Right hindlimb (tissue), 1 donor: ENCODE measurements at places on chromosomes 2 and 18.

DNA sequence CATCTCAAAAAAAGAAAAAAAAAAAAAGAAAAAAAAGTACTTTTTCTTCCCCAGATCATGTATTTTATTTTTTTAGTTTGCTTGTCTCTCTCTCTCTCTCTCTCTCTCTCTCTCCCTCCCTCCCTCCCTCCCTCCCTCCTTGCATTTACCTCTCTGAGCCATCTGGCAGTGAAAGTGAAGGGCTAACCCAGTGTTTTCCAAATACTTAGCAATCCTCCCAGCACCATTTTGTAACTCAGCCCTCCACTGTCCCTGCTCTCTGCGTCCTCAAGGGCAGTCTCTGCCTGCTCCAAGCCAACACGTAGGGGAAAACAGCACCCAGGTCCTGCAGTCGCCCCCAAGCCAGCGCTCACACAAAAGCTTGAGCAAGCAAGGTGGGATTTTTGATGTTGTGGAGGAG is 19.6 kb upstream of the TEX44 start:
- no peak for DNase-seq

DNA sequence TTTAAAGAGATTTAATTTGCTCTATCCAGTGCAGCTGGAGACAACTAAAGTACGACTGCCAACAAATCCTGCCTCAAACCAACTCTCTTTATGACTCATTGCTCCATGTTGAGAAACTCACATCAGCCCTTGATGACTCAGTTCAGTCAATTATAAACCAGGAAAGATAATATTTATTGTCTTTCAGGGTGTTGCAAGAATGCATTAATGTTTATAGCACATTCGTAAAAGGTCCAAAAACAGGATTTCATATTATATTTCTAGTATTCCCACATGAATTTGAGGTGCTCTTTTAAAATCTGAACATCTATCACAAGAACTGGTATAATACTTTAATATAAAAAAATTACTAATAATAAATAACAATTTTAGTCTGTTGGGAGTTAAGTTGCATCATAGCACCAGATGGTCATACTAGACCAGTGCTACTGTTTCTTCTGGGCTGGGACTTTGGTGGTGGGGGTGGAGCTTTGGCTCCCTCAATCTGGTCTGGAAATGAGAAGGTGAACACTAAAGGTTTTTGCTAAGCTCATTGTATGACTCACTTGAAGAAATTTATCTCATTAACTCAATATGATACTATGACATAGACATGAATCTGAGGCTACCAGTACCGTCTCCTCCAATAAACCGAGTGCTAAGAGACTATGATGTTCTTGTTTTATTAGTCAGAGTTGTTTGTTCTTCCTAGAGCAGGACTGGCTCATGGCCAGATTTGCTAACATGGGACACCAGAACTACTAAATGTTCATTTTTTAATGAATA is 26.6 kb upstream of the MAP3K20 start:
- peak; percentile 54 for DNase-seq

GRCh38 chr2:108571286-108571685 is 37.0 kb downstream of the LIMS1 start:
- DNase-seq: no peak

- no peak for DNase-seq
These were observed 122.1 kb downstream of the DTNB start for GRCh38 chr2:25551316-25551715.

- no peak for DNase-seq
These were observed 458.6 kb downstream of the KCNJ3 start for GRCh38 chr2:155157065-155157464.

DNA sequence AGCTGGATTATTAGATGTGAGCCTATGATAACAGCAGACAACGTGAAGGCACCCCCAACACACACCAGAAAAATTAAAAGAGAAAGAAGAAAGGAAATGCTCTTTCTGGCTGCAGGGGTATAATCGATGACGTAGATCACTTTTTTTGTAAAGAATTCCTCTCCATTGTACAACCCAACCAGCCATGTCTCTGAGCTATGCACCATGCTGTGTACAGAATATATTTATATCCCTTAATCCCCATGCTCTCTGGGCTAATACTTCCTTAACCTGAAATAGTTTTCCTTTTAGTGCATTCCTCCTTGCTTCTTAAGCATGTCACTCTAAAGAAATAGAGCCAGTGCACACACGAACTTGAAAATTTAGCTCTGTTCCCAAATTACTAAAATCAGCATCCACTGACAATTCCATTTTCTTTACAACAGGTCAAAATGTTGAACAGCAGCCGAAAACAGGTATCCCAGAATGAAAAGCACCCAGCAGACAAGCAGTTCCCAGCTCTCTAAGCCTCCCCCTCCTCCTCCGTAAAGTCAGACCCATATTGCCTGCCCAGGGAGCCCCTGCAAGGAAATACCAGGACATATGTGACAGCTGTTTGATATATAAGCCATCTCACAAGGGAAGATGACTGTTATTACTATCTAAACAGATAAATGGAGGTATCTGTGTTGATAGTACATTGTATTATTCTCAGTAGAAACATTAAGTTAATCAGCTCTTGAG is 247.4 kb upstream of the RAB6C start:
- DNase-seq: no peak

DNA sequence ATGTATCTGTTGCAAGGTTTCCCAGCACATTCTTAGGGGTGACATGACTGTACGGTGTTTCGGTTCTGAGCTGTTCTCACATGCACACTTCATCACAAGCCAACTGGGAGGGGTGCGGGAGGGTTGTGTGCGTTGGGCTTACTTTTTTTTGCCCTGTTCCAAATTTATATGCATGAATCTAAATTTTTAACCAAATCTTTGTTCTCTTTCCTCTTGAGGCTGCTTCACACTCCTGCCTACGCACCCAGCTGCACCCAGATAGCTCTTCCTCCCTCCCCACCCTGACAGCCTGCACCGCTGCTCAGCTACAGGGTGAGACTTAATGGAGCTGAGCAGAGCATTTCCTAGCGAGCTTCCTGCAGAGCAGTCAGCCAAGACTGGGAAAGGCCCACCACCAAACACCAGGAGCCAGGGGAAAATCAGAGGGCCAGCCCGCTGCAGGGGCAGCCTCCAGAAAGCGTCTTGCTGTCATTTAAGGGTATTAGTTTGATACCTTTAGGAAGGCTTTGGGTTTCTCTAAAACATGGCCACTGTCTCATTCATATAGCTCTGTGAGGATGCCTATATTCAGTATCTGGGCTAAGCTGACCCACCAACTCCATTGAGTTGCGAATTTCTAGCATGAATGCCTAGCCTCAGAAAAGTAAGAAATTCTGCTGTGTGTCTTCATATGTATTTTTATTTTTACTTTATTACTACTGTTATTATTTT is 84.5 kb downstream of the POU3F3 start:
- DNase-seq: no peak

DNA sequence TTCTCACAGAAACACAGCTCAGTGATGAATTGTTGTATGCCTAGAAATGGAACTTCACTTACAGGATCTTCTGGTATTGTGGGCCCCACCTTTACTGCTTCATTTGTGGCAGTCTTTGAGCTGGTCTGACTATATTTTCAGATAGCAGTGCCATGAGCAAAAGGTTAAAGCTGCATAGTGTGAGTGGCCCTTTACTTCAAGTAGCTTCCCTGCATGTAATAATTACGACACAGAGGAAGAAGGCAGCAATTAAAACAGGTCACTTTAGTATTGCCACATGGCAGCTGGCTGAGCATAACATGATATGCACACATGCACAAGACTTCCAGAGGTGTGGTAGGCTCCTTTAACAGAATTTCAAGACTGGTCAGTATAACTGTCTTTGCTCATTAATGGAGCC is 426.3 kb upstream of the ZEB2 start:
- DNase-seq: no peak

- no peak for DNase-seq
These were observed 175.4 kb downstream of the HDAC4 start for GRCh38 chr2:239225371-239225851.

GRCh38 chr2:27086724-27087593 is at the start of gene KHK:
Gene KHK (plus strand): TSS chr2:27086772. CDS start chr2:27087260, 488 bp downstream.
- DNase-seq: no peak

DNA sequence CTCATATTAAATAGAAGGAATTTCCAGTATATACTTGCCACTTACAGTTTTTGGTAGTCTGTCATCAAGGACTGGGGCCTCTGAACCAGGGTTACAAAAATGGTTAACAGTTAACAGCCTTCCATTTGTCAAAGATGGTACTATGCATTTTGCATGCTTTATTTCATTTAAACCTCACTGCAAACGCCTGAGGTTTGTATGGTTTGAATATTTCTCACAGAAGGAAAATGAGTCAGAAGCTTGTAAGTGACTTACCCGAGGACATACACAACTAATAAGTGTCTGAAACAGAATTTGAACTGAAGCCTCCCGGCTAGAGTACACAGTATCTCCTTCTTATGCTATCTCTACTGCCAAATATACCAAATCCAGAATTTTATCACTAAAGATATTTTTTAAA is 1593.5 kb upstream of the ACVR2A start:
- DNase-seq: no peak

- peak; percentile 43 for DNase-seq
These were observed 435.9 kb downstream of the TSN start for GRCh38 chr2:122191331-122191730.

GRCh38 chr2:497770-498492 is 179.3 kb downstream of the TMEM18 start:
- DNase-seq: no peak

DNA sequence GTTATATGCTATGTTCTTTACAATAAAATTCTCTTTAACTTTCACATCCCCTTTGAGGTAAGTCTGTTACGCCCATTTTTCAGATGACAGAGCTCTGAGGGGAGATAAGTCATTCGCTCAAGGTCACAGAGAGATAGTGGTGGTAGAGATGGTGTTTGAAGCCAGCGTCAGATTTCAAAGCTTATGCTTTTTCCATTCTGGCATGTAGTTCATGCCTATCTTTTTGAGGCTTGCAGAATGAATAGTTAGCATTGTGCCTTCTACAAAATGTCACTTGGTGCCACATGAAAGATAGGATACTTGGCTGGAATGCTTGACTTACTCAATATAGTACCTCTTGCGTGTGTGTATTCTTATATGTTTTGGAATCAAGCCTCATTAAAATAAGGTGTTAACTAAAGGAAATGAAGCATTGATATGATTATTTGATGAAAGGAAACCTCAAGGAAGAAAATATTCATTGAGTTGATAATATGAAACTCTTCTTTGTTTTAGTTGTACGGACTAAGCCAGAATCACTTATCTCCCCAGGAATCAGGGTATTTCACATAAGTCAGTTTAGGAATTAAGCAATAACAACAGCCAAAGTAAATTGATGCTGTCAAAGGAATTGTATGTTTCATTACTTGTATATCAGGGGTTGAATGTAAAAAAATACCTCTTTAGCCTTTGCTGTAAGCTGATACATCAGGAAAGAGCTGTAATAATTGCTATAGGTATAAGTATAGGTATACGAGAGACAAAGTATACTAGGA is 15.5 kb downstream of the SPATS2L start:
- DNase-seq: no peak

DNA sequence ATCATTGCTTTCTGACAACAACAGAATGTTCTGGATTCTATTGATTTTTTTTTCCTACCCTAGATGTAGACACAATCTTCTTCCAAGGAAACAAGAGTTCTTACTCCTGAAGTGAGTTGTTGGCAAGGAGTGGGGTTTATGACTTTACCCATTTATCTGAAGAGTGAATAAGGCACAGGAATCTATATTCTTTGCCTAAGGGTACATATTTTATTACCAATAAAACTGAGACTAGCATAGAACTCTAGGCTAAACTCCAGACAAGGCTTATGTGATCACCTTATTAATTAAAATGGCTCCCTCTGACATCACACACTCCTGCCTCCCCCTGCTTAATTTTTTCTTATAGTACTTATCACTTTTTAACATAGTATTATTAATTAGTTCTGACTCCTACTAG is 47.6 kb downstream of the C18orf54 start:
- no peak for DNase-seq

GRCh38 chr2:160910681-160911080 is 249.5 kb upstream of the TANK start:
- DNase-seq: peak; percentile 53

DNA sequence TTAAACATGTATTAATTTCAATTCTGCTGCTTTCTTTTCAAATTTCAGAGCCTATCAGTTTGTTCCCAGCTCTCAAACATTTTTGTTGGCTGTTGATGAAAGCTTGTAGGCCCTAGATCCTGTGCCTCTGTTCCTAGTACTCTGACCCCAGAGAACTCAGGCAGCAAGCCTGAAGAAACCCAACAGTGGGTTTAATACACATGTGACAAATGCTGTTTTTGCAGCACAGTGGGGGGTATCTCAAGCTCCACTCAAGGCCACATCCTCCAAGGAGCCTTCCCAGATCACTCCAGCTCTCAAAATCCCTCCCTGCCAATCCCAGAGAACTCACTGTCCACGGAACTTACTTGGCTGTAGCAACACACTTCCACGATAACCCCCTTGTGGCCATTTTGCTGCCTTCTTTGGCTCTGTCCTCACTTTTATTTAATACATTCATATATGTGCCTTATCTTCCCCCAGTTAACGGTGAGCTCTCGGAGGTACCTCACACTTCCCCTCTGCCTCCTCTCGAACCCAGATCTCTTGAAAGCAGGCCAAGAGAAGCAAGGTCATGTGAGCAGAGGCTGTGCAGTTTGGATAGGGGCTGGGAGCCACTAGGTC is 122.4 kb downstream of the TNS1 start:
- DNase-seq: no peak

DNA sequence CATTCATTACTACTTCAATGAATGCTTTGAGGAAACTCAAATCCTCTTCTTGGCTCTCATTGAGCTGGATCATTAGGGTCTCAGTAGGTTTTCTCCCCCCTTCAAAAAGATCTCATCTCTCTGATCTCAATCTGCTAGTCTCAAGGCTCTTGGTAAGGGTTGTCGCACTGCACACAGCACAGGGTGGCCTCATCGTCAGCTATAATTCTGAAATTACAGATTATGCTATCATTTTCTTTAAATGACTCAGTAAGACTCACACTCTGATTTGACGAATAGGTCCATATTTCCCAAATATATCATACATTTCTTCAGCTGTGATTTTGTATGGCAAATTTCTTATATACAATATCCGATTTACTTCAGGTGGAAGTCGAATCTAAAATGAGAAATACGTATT is 2.3 kb downstream of the SF3B6 start:
- no peak for DNase-seq

- no peak for DNase-seq
These were observed 238.5 kb upstream of the ERBB4 start for GRCh38 chr2:212777020-212777491.
